ENCODE measurements at places on chromosomes 6 and 20. TPM values are rescaled to one million over a fixed set of nuclear protein-coding genes. Genes with fewer than 3 reads are reported as not detected.

GRCh38 chr6:41443616-41444525 lies 102.3 kb upstream of the FOXP4 start:
- peaks cover 15% of the 10 kb centered on the region for H3K27me3 ChIP-seq
- no peak for DNase-seq
- peaks cover 15% of the 10 kb centered on the region for H3K4me1 ChIP-seq
- H3K4me3 ChIP-seq: no peak overlapping the region

- H3K4me3 ChIP-seq: no peak overlapping the region
- peaks cover 5% of the 10 kb centered on the region for H3K36me3 ChIP-seq
- DNase-seq: no peak
- no peaks in the 10 kb centered on the region for H3K27me3 ChIP-seq
- H3K27ac ChIP-seq: peak overlapping the region; percentile 80
- peaks cover 21% of the 10 kb centered on the region for H3K4me1 ChIP-seq
Observed at GRCh38 chr20:50815162-50815989, 20.5 kb downstream of the BCAS4 start.

Gene EPPIN
- total RNA-seq: not detected

DNA sequence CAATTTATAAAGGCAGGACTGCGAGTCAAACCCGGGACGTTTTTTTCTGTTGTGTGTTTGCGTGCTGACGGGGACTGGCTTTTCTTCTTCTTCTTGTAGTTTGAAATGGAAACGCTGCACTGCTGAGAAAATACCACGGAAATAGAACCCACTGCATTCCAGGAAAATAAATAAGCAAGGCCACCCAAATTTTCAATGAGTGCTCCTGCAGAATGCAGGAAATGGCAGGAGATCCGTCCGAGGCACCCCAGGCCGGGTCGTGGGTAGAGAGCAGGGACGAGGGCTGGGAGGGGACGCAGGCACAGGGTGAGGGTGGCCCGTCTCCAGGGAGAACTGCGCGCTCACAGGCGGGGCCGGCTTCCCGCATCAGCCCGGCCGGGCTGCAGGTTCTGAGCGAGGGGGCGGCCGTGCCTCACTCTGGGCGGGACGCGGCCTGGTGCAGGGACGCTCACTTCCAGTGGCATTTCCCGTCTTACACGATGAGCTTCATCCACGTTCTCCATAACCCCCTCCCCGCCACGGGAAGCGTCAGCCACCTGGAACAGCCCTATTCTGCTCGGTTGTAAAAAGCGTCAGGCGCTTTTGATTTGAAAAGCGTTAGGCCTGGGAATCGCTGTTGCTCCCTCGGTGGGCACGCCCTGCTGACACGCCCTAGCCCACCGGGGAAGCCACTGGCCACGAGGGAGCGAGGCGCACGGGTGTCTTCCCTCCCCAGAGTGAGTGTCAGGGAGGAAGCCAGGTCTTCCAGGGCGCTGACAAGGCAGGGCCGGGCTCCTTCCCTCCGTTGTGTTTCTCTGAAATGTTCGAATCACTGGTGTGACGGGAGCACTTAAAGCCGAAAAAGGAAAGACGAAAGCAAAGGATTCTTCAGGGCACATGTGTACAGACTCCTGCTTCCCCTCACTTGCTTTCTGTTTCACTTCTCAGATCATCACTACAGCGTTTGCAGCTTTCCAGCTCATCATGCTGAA lies 17.9 kb upstream of the EXOC2 start:
- peak overlapping the region; percentile 88 for H3K4me3 ChIP-seq
- no peak for DNase-seq
- H3K27me3 ChIP-seq: no peaks in the 10 kb centered on the region
- H3K36me3 ChIP-seq: no peaks in the 10 kb centered on the region
- peaks cover 29% of the 10 kb centered on the region for H3K4me1 ChIP-seq

GRCh38 chr6:21599051-21599696 lies 5.6 kb downstream of the SOX4 start:
- H3K36me3 ChIP-seq: peaks cover 23% of the 10 kb centered on the region
- DNase-seq: no peak
- H3K27me3 ChIP-seq: no peaks in the 10 kb centered on the region
- H3K4me1 ChIP-seq: peaks cover 26% of the 10 kb centered on the region

Data from chondrocyte (in vitro differentiated cells).